ENCODE measurements at places on chromosomes 2 and 18.

DNA sequence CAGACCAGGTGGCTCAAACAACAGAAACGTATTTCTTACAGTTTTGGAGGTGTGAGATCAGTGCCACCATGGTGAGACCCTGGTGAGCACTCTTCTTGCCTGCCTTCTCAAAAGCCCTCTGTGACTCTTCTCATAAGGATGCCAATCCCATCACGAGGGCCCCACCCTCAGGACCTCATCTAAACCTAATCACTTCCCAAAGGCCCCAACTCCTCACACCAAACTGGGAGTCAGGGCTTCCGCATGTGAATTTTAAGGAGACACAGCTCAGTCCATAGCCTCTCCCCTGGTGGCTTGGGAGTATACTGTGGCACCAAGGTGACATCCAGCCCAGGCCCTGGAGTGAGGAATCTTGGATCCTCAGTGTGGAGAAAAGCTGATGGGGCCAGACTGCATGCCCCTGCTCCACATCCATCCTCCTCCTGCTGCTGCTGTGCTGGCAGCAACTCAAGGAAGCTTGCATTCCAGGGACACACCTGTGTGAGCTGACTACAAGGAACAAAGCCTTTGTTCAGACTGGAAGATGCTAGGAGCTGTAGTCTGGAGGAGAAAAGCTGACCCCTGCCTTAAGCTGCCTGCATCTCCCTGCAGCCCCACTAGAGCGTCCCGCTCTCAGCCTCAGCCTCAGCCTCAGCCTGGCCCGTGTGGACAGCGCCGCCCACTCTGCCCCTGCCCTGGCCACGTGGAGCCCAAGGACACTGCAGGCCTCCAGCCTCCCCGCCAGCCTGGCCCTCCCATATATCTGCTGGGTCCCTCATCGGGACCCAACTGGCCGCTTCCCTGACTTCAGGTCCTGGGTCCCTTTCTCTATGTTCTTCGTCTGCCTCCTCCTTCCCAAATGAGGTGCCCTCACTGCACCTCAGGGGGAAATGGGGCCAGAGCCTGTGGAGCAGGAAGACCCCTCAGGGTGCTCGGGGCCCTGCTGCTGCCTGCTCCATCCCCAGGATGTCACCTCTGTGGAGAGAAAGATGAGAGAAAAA, 87.8 kb upstream of the RAB6C start:
- DNase-seq: no peak

DNA sequence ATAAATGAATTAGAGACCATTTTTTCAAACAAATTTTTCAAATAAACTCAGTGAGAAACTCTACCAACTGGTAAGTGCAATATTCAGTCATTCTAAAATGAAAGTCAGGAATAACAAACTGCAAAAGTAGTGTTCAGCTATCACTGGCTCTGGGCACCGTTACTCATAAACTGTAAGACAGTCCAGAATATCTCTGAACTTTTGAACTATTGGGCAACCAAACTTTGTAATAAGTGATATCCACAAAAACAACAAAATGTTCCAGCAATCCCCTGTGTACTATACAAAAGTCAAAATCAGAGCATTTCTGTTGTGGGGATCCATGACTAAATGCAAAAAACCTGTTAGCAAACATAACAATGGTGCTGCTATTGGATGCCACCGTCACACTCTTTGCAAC, 56.3 kb downstream of the SLC25A12 start:
- no peak for DNase-seq

DNA sequence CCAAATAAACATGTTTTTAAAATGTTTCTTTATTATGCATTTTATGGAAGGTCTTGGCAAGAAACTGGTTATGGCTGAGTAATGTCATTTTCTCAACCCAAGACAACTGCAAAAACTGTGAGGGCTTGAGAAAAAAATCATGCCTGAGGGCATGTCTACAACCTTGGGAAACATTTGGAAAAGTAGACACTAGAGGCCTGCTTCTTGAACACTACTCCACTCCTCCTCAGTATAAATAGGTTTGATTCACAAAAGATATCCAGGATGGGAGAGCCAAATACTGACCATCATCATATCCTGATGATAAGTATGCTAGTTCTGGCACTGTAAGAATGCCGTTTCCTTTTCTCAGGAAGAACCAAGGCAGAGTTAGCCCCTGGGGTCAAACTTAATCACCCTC, 71.1 kb downstream of the OSR1 start:
- no peak for DNase-seq

DNA sequence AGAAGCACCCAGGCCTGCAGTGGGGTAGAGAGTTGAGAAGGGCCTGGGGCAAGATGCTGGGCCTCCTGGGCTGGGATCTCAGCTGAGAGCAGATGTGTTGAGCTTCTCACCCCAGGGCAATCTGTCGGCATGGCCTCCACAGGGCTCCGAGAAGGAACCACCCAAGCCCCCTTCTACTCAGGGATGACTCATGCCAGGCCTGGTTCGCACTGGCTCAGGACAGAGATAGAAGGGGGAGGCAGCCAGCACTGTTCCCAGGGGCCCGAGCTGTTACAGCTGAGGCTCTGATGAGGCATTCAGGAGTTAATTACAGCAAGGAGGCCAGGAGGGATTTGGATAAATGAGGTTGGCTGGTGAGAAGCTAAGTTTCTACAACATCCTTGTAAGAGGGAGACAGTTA, 62.5 kb downstream of the CENPO start:
- no peak for DNase-seq
